ENCODE measurements at places on chromosomes 2 and 18. TPM values are rescaled to one million over a fixed set of nuclear protein-coding genes. Genes with fewer than 3 reads are reported as not detected.

EFEMP1 gene
- 389 TPM for total RNA-seq

DNAJC10 gene
- total RNA-seq = 99.4 TPM

CFAP65 gene
- under 0.01 TPM for total RNA-seq

DNA sequence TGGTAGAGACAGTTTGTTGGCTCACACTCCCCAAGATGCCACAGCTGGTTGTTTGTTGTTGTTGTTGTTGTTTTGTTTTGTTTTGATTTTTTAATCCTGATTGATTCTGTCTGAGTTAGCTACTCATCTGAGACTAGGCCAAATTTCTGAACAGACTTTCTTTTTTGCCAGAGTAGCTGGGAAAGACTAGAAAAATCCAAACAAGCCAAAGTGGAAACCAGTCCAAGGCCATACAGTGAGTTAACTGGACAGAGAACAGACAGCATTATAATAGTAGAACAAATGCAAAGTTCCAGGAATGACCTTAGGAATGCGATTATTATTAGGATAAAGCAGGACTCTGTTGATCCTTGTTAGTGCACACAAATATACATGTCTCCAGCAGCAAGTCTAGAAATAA is 43.8 kb upstream of the CYP26B1 start:
- H3K27ac ChIP-seq = no peak overlapping the region
- no peak overlapping the region for H3K4me3 ChIP-seq
- no peaks in the 10 kb centered on the region for H3K36me3 ChIP-seq
- H3K4me1 ChIP-seq = no peaks in the 10 kb centered on the region

DNA sequence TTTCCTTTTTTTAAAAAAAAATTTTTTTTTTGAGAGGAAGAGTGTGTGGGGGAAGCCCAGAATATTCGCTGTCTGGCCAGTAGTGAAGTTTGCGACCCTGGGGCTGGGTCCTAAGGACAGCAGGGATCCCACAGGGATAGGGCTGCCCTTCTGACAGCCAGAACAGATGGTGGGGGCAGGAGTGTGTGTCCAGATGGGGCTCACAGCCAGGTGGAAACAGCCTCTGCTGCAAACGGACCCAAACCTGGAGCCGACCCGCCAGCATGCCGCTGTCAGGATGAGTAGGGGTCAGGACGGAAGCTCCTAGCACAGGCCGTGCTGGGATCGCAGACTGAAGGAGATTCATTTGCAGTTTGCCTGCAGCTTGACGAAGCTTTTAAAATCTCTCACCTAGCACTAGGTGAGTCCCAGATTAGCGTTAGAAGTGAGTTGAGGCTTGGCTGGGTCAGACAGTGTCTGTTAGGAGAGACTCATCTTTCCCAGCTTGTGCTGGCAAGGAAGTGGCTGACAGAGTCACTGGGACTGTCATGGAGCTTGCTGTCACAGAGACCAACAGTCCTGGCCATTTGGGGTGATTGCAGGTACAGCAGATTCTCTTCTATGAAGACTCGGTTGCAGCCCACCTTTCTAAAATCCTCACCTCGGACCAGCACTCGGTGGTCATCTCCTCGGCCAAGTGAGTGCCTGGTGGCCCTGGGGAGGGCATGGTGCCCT is 93.4 kb downstream of the DGKD start:
- no peaks in the 10 kb centered on the region for H3K4me1 ChIP-seq
- no peak for DNase-seq
- H3K4me3 ChIP-seq = no peak overlapping the region
- peaks cover 33% of the 10 kb centered on the region for H3K36me3 ChIP-seq

- H3K36me3 ChIP-seq = no peaks in the 10 kb centered on the region
- no peak overlapping the region for H3K4me3 ChIP-seq
- H3K27me3 ChIP-seq = no peaks in the 10 kb centered on the region
Observed at GRCh38 chr18:75034937-75035336, 174.0 kb downstream of the PTGR3 start.

GRCh38 chr18:79185648-79186047 is 116.5 kb downstream of the ATP9B start:
- no peak for DNase-seq
- no peak overlapping the region for H3K4me3 ChIP-seq
- H3K27me3 ChIP-seq = no peaks in the 10 kb centered on the region
- H3K36me3 ChIP-seq = no peaks in the 10 kb centered on the region
- H3K4me1 ChIP-seq = peaks cover 4% of the 10 kb centered on the region

SLC16A14 gene
- total RNA-seq = 3.8 TPM

DNA sequence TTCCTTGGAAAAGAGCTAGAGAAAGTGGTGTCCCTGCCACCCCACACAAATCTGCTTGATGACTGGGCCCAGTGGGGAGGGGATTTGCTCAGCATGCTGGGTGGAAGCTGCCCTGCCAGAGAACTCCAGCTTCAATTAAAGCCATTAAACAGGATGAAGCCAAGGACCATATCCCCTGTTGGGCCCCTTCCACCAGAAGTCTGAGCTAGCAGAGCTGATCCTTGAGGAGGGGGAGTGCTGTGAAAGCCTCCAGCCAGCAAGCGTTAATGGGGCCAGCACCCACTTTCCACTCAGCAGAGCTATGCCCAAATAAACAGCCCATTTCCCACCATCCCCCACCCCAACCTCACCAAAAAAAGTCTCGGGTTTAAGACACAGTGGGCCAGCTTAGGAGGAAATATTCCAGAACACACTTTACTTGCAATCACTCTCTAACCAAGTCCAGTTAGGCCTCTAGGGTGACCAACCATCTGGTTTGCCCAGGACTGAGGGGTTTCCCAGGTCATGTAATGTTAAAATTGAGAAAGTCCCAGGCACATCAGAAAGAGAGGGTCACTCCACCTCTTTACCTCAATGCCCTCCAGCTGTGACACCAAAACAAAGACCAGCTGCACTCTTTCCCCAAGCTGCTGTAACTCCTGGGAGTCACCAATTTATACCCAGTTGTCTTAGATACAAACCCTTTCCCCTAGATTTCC is 132.3 kb downstream of the FOXI3 start:
- DNase-seq = no peak
- H3K27me3 ChIP-seq = no peaks in the 10 kb centered on the region
- H3K4me3 ChIP-seq = no peak overlapping the region
- no peak overlapping the region for H3K27ac ChIP-seq
- no peaks in the 10 kb centered on the region for H3K4me1 ChIP-seq

DNA sequence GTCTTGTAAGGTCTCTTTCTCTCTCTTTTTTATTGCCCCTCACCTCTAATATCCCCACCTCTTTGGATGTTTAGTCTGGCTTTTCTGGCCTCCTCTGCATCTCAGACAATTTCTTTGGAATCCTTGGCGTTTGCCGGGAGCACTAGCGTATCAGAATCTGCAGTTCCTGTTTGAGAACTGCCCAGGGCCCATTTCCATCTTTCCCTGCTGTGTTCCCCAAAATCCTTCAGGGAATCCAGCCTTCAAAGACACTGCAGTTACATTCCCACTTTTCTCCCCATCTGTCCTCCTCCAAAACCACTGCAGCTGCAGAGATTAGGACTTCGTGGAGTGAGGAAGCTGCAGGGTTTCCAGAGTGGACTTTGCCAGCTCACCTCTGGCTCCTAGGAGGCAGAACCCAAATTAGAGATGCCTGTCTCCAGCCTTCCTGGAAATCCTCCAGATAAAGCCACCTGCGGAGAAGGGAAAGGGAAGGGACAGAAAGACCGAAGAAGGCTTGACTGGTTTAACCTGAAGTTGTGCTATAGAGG is 2.7 kb downstream of the VSNL1 start:
- DNase-seq = no peak
- H3K4me1 ChIP-seq = no peaks in the 10 kb centered on the region
- no peaks in the 10 kb centered on the region for H3K36me3 ChIP-seq
- no peak overlapping the region for H3K27ac ChIP-seq
- H3K4me3 ChIP-seq = no peak overlapping the region
- peaks cover 3% of the 10 kb centered on the region for H3K27me3 ChIP-seq

PHLPP1 gene
- 22.7 TPM for total RNA-seq

TRIM54 gene
- 1.6 TPM for total RNA-seq

GRCh38 chr18:74611765-74612164 is 14.1 kb downstream of the ZNF407 start:
- no peaks in the 10 kb centered on the region for H3K36me3 ChIP-seq
- no peaks in the 10 kb centered on the region for H3K4me1 ChIP-seq
- DNase-seq = no peak
- H3K27me3 ChIP-seq = no peaks in the 10 kb centered on the region

OTOF gene
- total RNA-seq = 0.67 TPM

DNA sequence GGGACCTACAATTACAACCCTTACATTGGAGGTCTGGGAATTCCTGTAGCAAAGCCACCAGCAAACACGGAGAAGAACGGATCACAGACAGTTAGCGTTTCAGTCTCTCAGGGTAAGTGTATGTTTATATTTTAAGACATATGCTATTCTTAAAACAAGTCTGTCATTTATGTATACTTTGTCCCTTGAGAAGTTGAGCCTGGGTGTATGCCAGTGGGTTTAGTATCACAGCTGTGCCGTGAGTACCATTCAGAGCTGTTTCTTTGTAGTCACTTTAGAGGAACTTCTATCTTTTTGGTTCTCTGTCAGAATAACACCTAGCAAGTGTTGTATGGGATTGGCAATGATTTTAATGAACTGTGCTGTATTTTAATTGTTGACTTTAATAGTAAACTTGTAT is 125.6 kb downstream of the BIRC6 start:
- DNase-seq = no peak
- H3K27me3 ChIP-seq = no peaks in the 10 kb centered on the region
- H3K4me3 ChIP-seq = no peak overlapping the region
